ENCODE measurements at places on chromosomes 2 and 18.

- DNase-seq = peak; percentile 19
Observed at GRCh38 chr2:235270956-235271355, 222.9 kb upstream of the AGAP1 start.

DNA sequence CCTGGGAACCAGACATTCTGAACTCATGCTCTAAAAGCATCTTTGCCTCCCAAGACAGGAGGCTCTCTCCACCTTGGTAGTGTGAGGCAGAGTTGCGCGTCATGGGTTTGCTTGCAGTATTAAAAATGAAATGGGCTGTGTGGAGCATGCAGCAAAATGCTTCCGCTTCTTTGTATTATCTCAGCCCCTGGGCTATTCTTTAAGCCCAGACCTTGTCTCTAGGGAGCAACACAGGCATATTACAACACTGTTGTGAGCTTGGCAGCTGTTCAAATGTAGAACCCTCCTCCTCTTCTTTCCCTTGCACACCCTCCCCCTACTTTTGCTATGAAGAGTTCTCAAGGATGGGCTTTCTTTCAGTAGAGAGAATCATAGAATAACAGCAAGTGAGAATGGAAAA, 185.1 kb upstream of the LHCGR start:
- no peak for DNase-seq

GRCh38 chr18:26225915-26226228, 373 bp upstream of the TAF4B start:
- no peak for DNase-seq

GRCh38 chr2:105864262-105864661, 119.5 kb downstream of the NCK2 start:
- DNase-seq = no peak

- no peak for DNase-seq
Observed at GRCh38 chr2:219728991-219729487, 101.6 kb downstream of the SLC4A3 start.

DNA sequence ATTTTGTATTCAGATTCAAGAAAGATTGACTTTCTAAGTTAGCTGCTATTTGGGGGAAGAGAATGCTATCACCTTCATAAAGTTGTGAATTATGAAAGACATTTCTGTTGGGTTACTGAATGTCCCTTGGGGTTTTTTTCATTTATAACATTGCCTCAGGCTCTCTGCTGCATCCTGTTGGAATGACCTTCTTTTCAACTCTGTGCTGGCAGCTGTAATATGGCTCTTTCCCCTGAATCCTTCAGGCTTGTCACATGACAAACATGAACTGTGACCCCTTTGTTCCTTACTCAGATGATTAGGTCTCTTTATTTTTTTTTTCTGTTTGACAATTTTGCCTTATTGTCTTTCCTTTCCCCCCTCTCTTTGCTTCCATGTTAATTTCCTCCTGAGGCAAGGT, 159.8 kb downstream of the TAF4B start:
- no peak for DNase-seq

DNA sequence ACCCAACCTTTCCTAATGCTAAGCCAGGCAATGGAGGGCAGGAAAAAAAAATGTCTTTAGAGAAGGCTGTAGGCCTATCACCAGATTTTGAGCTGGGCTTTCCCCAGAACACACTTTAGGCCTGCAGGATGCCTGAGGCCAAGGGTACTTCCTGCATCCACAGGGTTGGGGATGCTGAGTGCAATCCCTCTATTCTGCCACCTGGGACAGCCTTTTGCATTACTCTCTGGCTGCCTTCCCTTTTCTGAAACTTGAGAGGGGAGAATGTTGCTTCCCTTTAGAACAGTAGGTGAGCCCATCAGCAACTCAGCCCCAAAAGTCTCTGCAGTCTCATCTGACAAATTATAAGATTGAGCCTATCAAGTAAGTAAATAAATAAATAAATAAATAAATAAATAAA, 195.2 kb downstream of the SLC8A1 start:
- DNase-seq = no peak

- no peak for DNase-seq
Observed at GRCh38 chr2:31246184-31246852, 12.4 kb downstream of the EHD3 start.

DNA sequence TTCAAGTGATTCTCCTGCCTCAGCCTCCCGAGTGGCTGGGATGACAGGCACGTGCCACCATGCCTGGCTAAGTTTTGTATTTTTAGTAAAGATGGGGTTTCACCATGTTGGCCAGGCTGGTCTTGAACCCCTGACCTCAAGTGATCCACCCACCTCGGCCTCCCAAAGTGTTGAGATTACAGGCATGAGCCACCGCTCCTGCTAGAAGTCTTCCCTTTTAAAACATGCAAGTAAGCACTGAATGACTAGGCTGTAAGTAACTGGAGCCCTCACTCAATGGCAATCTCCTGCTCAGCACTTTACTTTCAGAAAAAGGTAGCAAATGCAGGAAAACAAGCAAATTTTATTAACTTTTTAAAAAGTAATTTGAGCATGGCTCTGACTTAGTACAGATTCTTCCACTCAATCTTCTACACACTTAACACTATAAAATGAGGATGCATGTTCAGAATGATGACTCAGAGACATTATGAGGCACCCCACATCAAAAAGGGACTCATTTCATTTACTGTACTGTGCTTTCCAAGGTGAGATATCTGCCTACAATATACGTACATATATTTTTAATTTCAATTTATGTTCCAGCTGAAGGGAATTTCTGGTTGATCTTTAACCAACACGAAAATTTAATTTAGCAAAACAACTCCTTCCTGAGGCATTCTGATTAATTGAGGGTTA, 6.6 kb upstream of the NCK2 start:
- no peak for DNase-seq

- no peak for DNase-seq
Observed at GRCh38 chr2:170530284-170530745, 184.8 kb upstream of the SP5 start.

GRCh38 chr2:122056853-122057252, 301.4 kb downstream of the TSN start:
- DNase-seq = no peak

- DNase-seq = no peak
Observed at GRCh38 chr2:196482119-196483065, 157.1 kb upstream of the CCDC150 start.

DNA sequence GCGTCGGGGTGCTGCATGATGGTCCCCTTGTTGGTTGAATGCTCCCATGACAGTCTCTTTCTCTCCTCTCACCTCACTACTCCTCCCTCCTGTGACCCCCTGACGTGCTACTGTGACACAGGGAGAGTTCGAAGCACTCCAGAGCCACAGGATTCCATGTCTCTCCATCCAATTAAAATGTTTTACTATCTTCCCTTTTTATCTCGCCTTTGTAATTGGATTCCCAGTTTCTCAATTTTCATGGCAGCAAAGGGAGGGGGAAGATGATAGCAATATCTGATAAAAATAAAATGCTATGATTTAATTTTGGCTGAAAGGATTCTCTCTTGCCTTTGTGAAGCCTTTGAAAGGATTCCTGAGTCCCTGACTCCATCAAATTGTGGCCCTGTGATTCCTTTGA, 271.9 kb upstream of the SLC14A2 start:
- no peak for DNase-seq

DNA sequence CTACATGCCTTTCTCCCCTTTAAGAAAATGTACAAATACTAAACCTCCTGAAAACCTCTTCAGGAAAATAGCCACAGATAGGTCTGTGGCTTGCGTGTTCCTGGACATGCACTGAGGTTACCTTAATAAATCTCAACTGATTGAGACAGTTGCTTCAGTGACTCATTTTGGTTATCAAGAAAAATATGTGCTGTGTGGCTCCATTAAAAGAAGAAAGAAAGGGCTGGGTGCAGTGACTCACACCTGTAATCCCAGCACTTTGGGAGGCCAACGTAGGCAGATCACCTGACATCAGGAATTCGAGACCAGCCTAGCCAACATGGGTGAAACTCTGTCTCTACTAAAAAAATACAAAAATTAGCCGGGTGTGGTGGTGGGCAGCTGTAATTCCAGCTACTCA, 27.1 kb downstream of the CREG2 start:
- DNase-seq = no peak

GRCh38 chr2:172742931-172743540, 7.4 kb downstream of the RAPGEF4 start:
- DNase-seq = no peak

Data from activated CD4-positive, alpha-beta T cell treated with anti-CD3 and anti-CD28 coated beads, Interleukin-2, amount 50 U/mL, for 24 hours (primary cell).